ENCODE measurements at places on chromosomes 5 and 9.

DNA sequence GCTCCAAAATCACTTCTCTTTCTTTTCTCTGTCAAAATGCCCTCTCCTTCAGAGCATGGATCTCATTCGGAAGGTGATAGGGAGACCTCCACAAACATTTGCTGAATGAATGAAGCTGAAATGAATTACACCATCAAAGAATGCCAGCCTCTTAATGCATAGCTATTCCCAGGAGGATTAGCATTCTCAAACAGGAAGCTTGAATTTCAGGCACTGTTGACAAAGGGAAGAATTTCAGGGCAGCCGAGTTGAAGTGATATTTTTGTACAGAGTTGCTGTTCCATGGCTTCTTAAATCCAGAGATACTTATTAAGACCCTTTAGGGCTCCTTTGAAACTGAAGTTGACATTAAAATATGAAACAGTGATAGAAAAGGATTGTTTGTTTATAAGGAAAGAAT, 18.8 kb downstream of the HBEGF start:
- no peak for DNase-seq

DNA sequence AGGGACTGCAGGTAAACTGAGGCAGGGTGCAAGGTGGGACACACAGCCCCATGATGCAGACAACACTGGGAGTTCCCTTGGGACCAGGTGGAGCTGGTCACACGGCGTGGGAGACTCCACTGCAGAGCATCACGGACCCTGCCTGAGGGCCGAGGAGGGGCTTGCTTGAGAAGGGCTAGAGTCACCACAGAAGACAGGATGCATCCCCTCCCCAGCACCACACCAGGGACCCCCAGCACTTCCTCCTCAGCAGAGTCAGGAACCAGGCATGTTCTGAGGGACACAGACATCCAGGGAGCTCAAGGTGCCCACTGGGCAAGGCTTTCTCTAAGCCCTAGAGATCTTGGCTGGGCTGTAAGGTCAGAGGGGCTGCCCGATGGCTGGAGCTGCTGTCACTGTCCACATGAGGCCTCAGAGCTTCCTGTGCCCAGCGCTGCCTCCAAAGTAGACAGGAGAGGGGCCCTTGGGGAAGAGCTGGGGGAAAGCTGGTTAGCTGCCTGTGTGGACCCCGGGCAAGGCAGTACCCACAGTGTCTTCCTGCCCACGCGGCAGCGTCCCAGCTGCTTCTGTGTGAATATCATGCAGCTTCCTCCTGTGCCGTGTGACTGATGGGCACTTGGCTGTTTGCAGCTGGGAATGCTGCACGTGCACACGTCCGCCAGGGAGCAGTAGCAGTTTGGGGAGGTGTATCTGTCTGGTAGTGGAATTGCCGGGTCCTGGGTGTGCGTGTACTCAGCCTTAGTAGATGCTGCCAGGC, 176.6 kb downstream of the CACNA1B start:
- no peak for DNase-seq

DNA sequence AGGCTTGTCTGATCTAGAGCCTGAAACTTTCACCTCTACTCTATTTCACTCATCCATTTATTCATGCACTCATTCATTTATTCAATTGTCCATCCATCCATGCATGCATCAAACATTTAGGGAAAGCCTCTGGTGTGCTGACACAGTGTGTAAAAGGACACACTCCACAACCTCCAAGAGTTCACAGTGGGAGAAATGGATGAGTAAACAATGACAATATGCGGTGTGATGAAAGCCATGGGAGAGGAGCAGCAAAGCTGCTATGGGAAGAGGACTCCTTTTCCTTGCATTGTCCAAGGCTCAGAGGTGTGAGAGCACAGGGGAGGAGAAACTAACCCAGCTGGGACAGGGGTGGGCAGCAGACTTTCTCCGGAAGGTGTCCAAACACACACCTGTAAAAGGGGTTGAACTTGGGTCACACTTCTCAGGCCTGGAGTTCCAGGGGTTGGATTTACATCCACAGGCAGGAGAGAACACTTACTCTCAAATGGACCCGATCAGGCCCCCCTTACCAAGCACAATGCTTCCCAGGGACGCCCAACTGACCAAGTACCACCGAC, 21.2 kb upstream of the PFDN1 start:
- DNase-seq, result no peak

DNA sequence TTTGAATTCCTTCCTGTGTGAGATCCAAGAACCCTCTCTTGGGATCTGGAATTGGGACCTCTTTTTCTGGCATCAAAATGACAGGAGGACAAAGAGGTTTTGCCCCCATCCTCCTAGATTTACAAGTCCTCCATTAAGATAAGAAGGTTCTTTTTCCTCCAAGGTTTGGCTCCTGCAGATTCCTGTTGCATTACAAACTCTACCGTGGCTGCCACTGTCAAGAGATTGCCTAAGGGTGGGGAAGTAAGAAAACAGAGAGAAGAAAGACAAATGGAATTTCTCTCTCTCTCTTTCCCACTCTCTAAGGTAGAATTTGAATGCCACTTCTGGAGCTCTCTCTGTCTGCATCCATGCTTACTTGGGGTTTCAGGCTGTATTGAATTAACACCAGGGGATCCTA, 12.0 kb upstream of the SVEP1 start:
- no peak for DNase-seq

- DNase-seq, result no peak
These were observed 278.0 kb upstream of the SMC2 start for GRCh38 chr9:103816146-103816545.

DNA sequence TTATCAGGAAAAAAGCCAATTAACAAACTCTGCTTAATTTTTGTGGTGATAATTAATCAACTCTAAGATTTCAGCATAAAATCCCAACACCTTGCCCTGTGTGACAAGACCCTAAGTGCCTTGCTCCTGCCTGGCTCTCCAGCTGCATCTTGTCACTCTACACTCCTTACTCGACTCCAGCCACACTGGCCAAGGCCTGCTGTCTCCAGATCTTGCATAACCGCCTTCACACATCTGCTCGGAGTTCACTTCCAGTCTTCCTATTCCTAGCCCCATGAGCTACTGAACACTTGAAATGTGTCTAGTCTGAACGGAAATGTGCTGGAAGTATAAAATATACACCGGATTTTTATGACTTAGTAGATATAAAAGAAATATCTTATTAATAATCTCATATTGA, 259.6 kb downstream of the EPB41L4A start:
- DNase-seq, result no peak

GRCh38 chr9:134733480-134734232, 92.1 kb downstream of the COL5A1 start:
- no peak for DNase-seq

DNA sequence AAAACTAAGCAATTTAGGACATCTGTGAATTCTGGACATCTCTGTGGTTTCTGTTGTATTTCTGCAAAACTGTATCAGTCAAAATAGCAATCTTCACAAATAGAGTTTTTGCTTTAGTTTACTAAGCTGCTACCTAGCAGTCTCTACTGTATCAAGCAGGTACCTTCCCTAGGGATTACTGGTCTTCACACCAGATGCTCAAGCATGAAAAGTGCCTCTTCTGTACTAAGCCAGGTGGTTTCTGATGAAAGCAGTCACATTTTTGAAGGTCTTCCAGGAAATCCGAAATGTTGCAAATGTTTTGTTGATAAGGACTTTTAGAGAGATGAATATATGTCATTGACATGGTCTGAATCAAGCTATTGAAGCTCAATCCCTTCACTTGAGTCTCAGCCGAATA, 540.0 kb downstream of the KCTD16 start:
- DNase-seq, result no peak

- DNase-seq, result no peak
These were observed 337.7 kb downstream of the CDK5RAP2 start for GRCh38 chr9:120242116-120242811.

DNA sequence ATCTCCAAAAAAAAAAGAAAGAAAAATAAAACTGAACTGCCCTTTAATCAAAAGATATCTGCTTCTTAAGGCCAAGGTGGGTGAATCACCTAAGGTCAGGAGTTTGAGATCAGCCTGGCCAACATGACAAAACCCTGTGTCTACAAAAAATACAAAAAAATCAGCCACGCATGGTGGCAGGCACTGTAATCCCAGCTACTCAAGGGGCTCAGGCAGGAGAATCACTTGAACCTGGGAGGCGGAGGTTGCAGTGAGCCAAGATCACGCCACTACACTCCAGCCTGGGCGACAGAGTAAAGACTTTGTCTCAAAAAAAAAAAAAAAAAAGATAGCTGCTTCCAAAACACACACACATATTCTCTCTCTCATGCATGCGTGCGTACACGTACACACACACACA, 17.8 kb downstream of the SCAI start:
- no peak for DNase-seq

GRCh38 chr5:7671381-7671993, 179.4 kb downstream of the CFAP90 start:
- DNase-seq, result no peak

DNA sequence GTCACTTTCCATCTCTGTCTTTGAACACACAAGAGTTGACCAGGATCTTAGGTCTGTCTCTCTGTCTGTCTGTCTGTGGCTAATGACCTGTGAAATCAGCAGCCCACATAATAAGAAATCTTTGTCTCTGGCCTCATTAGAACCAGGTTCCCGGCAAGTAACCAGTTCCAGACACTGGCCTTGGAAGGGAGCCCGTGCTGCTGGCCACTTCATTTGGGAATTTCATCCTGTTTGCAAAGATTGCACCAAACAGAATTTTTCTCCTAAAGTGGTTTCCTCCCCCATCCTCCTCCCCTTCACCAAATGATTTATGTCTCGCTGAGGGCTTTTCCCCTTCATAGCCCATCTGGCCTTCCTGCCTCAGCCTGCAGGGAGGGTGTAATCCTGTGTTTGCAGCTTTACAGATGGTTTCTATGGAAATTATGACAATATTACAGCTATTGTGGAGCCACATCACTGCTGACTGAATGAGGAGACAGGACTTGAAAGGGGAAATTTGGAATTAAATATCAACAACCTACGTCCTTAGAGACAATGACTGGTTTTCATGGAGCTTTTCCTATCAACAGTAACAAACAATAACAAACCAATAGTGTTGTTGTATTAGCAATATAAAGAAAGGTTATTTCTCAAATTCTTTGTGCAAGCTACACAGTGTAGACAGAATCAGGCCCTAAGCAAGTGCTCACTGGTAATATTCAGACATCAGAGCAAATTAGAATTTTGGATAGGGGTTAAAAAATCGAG, 25.7 kb downstream of the DPYSL3 start:
- no peak for DNase-seq

GRCh38 chr5:108141676-108142075, 240.2 kb downstream of the FBXL17 start:
- DNase-seq, result no peak

GRCh38 chr5:56303511-56303910, 70.4 kb upstream of the ANKRD55 start:
- DNase-seq, result no peak

DNA sequence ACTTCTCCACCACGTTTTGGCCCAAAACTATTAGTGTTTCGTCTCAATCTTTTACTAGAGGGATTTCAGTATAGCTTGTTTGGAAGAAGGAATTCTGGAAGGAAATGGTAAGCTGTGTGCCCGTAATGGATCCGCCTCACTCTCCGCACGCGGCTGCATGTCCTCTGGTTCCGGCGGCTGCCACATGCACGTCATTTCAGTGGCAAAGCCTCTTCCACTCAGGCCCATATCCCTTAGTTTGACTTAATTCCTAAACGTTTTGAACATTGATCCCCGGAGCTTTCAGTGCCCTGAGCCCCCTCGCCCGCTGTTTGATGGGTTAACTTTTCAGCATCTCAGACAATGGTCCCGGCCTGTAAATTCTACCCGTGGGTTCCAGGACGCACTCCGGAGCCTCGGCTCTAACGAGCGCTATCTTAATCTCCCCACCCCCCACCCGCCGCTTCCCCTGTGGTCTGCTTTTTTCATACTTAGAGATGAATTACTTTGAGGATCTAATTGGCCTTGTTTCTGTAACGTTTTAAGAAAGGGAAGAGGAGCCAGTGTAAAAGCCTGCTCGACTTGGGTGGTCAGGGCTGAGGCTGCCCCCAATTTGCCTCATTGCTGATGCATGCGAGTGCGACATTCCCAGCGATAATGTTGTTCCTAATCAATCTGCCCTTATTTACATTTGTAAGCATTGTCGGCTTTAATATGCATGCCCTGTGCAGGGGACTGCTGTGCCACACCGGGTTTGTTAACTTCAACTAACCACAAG, 4.6 kb downstream of the PTCH1 start:
- DNase-seq, result no peak

DNA sequence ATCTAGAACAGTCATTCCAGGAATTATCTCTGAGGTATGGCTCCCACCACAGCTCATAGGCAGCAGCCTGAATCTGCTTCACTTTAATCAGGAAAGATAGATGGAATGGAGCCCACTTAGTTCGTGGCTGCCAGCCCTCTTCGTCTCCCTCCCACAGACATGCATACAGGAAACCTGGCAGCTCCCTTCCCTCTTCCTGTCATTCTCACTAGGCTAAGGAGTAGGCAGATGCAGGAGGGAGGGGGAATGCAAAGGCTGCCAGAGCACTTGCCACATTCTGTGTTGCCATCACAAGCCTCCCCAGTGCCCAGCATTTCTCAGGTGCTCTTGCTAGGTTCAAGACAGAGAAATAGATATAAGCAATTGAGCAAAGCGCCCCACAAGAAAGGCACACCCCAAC, 378.9 kb downstream of the ELAVL2 start:
- DNase-seq, result no peak

DNA sequence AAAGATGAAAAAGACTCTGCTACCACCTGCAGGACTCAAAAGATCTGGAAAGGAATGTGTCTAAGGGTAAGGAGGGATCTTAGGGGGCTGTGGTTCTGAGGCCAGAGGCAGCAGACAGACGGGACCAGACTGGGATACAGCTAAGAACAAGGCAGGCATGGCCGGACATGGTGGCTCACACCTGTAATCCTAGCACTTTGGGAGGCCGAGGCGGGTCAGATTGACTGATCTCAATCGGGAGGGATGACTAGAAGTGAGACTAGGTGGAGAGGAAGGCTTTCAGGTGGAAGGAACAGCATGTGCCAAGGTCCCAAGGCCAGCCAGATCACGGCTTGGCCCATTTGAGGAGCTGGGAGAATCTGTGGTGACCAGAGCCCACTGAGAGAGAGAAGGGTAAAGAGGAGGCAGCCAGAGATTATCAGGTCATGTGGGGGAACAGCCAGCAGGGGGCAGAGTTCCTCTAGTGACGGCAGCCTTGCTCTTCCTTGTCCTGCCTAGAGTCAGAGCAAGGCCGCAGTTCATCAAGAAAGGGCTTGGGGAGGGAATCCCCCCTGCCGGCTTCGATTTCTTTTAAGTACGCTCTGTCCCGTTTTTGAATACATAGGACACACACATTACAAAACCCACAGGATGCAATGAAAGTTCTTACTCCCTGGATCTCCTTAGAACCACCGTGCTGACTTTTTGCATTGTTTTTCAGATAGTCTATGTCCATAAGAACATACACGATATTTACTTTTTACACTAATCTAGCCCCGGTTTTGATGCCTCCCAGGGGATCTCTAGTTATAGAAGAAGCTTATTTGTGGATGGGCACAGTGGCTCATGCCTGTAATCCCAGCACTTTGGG, 2.6 kb upstream of the OLFML2A start:
- DNase-seq, result peak; percentile 84
